ENCODE measurements at places on chromosomes 13 and 19. TPM values are rescaled to one million over a fixed set of nuclear protein-coding genes. Genes with fewer than 3 reads are reported as not detected.

DNA sequence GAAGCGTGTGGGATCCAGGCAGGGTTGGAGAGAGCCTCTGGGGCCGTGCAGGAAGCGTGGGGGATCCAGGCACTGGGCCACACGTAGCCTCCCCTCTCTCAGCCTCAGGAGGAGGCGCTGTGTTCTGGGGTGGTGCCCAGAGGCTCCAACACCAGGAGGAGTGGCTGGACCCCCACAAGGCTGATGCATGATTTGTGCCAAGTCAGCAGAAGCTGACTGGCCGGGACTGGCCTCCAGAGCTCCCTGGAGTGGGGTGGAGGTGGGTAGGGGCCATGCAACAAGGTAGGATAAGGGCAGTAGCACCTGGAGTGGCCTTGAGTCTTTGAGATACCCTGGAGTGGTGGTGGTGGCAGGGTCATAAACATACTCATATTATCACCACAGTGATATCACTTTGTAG lies 75.3 kb downstream of the ERICH6B start:
- no peak for DNase-seq

DNA sequence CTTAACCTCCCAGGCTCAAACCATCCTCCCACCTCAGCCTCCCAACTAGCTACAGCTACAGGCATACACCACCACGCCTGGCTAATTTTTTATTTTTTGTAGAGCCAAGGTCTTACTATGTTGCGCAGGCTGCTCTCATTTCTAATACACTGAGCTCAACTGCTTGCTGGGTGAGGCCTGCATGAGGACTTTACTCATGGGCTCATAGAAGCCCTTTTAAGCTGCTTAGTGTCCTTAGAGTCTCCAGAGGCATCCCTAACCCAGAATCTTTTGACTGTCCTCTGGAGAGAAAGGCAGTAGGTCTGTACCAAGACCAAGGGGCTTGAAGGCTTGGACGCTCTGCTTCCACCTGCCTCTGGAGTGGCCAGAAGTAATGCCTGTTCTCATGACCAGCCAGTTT lies 141.6 kb downstream of the TM9SF2 start:
- no peak for DNase-seq

- no peak for DNase-seq
These were observed 665.6 kb downstream of the SLITRK1 start for GRCh38 chr13:83216479-83217245.

DNA sequence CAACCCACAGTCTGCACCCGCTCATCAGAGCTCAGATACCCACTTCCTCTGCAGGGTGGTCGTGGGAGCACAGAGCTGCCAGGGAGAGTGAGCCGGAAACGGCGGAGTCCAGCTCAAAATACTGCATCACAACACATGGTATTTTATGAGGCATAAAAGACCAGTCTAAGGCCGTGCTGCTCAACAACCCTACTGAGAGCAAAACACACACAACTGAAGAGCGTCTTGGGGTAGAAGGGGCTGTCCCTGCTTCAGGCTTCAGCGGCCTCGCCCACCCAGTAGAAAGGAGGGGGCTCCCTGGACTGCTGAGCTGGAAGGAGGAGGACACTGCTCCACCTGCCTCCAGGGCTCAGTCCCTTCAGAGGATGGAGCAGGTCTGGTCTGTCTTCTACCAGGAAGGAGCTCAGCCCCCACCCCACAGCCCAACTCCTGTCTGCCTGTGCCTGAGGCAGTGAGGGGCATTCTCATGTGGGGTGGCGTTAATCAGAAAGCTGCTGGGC lies 36.9 kb downstream of the NAXD start:
- no peak for DNase-seq

DNA sequence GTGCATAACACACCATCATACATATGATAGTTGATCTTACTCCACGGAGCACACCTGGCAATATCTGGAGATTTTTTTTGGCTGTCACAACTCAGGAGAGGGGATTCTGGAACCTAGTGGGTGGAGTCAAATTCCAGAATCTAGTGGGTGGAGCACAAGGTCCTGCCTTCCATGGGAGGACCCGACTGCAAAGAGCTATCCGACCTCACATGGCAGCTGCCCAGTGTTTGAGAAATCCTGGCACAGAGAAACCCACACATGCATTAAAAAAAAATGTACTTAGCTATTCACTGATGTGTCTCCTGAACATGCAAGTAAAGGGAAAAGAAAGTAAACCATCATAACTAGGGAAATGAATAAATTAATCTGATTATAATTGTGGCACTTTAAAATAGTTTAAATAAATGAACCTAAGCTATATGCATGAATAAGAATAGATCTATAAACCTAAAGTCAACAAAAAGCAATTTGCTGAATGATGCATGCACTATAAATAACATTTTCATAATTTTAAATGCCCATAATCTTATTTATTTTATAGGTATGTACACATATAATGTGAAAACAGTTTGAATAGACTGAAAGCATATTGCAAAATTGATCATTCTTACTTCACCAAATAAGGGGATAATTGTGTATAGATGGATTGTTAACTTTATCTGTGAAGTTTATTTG lies 300.3 kb downstream of the MYO16 start:
- no peak for DNase-seq

GRCh38 chr19:28523619-28524018 lies 689.3 kb downstream of the UQCRFS1 start:
- DNase-seq, result no peak

GRCh38 chr13:23987331-23987894 lies 90.1 kb upstream of the C1QTNF9B start:
- no peak for DNase-seq

C19orf67 gene
- total RNA-seq, result not detected

CPB2 gene
- total RNA-seq, result not detected

RELB gene
- total RNA-seq, result 2.9 TPM

SLC8A2 gene
- total RNA-seq, result 0.49 TPM

All from vagina (tissue), 2 donors.